Activated naive CD4-positive, alpha-beta T cell treated with anti-CD3 and anti-CD28 coated beads for 36 hours (primary cell): ENCODE measurements at places on chromosomes 7 and 10.

DNA sequence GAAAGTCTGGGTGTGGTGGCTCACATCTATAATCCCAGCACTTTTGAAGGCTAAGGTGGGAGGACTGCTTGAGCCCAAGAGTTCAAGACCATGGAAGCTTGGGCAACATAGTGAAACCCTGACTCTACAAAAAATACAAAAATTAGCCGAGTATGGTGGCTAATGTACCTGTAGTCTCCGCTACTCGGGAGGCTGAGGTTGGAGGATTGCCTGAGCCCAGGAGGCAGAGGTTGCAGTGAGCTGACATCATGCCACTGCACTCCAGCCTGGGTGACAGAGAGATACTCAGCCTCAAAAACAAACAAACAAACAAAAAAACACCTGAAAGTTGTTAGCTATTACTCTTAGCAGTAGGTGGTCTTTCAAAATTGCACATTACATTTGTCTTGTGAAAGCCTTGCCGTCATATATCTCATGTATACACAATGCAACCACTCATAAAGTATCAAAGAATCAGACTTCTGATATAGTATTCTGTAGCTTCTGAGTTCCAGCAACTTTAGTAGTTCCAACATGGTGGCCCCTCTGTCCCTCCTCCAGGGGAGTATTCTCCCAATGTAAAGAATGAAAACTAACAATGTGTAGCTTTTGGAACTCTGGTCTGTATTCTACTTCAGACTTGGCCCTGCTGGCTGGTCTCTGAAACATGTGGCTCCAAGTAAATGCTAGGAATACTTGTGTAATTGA, 101.5 kb downstream of the ZNF92 start:
- no peak for DNase-seq

- no peak for DNase-seq
These were observed 654.7 kb upstream of the ZWINT start for GRCh38 chr10:57015595-57016318.

GRCh38 chr7:68857571-68857970, 740.7 kb upstream of the AUTS2 start:
- no peak for DNase-seq

DNA sequence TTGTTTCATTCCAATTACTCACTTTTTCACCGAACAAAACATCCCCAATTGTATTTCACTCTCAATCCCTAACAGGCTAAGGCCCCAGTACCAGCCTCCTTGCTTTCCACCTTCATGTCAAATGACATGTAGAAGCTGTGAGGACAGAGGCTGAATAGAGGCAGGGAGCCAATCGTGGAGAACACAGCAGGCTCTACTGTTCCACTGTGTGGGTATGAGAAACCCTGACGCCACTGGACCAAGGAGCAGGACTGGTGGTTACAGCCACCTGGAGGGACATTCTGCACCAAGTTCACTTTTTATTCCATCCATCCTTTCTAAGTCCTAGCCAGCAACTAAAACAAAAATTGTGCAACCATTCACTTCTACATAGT, 502.8 kb downstream of the SORCS1 start:
- DNase-seq: no peak

DNA sequence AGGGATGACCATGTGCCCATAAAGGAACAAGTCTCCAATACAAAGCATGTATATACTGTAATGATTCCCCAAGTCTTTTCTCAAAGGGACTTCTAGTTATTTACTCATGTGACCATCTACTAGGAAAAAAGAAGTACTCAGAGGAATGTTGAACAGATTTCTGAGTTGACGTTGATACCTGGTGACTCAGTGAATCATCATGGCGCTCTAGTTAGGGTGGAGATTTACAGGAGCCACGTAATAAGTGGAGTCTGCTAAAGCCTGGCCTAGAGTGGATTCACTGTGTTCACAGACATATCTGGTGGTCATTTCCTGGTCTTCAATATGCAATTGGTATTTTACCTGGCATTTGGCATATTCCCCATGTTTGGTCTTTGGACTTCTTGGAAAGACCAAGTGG, 302.2 kb upstream of the CACNA2D1 start:
- no peak for DNase-seq

GRCh38 chr7:98040626-98041360, 50.8 kb upstream of the OCM2 start:
- DNase-seq: no peak

- DNase-seq: no peak
These were observed 12.7 kb upstream of the TMEM273 start for GRCh38 chr10:49200854-49201253.

GRCh38 chr7:157597562-157597961, 260.8 kb downstream of the DNAJB6 start:
- no peak for DNase-seq

GRCh38 chr10:125983161-125983560, 86.8 kb downstream of the FANK1 start:
- DNase-seq: no peak

- no peak for DNase-seq
These were observed 77.2 kb upstream of the TMEM106B start for GRCh38 chr7:12133865-12134264.

DNA sequence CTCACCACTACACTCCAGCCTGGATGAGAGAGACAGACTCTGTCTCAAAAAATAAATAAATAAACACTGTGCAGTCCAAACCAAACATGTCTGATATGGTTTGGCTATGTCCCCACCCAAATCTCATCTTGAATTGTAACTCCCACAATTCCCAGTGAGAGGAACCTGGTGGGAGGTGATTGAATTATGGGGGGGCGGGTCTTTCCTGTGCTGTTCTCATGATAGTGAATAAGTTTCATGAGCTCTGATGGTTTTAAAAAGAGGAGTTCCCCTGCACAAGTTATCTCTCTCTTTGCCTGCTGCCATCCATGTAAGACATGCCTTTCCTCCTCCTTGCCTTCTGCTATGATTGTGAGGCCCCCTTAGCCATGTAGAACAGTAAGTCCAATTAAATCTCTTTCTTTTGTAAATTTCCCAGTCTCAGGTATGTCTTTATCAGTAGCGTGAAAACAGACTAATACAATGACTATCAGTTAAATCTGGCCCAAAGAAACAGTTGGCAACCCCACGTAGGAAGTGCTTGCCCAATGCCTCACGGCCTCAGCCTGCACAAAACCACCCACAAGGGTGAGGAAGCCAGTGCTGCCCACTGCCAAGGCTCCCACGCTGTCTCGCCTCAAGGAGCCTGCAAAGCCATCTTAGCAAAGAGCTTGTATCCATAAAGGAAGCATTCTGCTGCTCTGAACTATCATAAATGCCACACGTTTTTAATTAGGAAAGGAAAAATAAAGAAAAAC, 64.7 kb downstream of the PIK3AP1 start:
- DNase-seq: no peak

DNA sequence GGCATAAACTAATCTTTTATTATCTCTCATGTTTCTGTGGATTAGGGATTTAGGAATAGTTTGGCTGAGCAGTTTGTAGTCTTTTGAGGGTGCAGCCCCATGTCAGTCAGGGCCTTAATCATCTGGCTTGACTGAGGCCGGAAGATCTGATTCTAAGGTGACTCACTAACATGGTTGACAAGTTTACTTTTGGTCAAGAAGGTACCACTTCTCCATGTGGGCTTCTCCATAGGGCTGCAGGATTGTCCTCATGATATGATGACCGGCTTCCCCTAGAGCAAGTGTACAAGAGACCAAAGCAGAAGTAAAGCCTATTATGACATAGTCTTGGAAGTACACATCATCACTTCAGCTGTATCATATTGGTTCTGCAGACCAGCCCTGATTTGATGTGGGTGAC, 45.9 kb upstream of the OIT3 start:
- no peak for DNase-seq

- no peak for DNase-seq
These were observed 10.0 kb upstream of the CPXM2 start for GRCh38 chr10:123901621-123902020.

- DNase-seq: peak; percentile 68
These were observed 5.2 kb downstream of the NAMPT start for GRCh38 chr7:106279425-106280197.

GRCh38 chr7:133354546-133355324, 101.9 kb downstream of the EXOC4 start:
- DNase-seq: no peak

GRCh38 chr10:47400251-47400650, 16.2 kb upstream of the ZNF488 start:
- DNase-seq: no peak

- DNase-seq: no peak
These were observed 144.2 kb upstream of the EGR2 start for GRCh38 chr10:62960416-62960815.

DNA sequence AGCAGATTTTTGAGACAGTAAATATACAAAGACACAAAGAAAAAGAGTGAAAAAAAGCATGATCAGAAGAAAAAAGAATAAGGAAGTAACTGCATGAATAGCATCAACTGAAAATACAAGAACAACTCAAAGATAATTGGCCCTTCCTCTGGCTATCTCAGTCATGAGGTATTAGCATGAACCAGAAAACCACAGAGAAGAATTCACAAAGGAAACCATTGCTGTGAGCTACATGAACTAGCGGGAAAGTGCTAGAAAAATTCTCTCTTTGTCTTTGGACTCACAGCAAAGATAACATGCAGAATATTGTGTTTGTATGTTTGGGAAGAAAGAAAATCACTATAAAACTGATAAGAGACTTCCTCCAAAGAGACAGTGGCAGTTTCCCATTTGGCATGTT, 82.9 kb downstream of the SORCS1 start:
- no peak for DNase-seq

- DNase-seq: no peak
These were observed 27.6 kb downstream of the POLL start for GRCh38 chr10:101560298-101561067.

DNA sequence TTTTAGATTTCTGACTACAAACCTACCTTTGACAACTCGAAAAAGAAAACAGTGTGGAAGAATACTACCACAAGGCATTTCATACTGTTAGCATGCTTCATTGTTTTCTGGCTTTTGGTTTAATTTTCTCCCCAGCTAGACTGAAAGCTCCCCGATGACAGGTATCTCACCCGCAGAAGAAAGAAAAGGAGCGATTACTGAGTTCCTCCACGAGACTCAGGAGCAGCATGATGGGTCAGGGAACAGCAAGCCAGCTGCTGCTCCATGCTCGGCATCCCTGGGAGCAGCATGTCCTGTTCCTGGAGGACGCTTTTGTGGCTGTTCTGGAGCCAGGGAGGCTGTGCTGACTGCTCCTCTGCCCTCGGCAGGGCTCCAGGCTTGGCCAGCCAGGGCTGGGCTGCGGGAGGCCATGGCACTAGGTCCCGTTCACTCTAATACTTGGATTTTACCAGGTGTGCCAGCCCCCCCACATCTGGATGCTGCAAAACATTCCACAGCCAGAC, 133.4 kb downstream of the PRKAG2 start:
- no peak for DNase-seq

GRCh38 chr7:80275192-80275605, 140.6 kb downstream of the GNAI1 start:
- no peak for DNase-seq

- no peak for DNase-seq
These were observed 20.4 kb upstream of the FIGNL1 start for GRCh38 chr7:50470250-50471163.

- no peak for DNase-seq
These were observed 44.3 kb downstream of the PFKP start for GRCh38 chr10:3111621-3112163.

GRCh38 chr10:59175538-59176240, 754 bp upstream of the PHYHIPL start:
- DNase-seq: no peak

- DNase-seq: no peak
These were observed 23.5 kb downstream of the YKT6 start for GRCh38 chr7:44224080-44224973.

GRCh38 chr7:150716939-150717338, 526 bp downstream of the GIMAP1 start:
- DNase-seq: no peak

GRCh38 chr10:112763916-112764520, 186.0 kb upstream of the TCF7L2 start:
- DNase-seq: no peak

- no peak for DNase-seq
These were observed 51.1 kb downstream of the ADCYAP1R1 start for GRCh38 chr7:31102973-31103850.

DNA sequence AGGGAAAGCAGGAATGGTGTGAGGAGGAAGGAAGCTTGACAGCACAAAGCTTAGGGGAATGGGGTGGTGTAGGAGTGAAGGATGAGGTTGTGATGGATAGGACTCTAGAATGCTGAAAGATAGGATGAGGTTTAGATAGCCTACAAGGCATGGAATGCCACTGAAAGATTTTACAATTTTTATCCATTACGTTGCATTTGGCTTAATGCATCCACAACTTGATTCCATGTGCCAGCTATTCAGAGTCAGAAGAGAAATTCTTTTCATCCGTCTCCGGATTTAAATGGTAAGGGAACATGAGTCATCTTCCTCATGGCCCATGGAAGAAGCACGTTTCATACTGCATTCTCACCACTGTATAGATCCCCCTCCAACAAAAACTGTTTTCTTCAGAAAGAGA, 212.4 kb upstream of the BMPER start:
- DNase-seq: no peak

- DNase-seq: no peak
These were observed 12.6 kb upstream of the TSPAN13 start for GRCh38 chr7:16740996-16741395.

DNA sequence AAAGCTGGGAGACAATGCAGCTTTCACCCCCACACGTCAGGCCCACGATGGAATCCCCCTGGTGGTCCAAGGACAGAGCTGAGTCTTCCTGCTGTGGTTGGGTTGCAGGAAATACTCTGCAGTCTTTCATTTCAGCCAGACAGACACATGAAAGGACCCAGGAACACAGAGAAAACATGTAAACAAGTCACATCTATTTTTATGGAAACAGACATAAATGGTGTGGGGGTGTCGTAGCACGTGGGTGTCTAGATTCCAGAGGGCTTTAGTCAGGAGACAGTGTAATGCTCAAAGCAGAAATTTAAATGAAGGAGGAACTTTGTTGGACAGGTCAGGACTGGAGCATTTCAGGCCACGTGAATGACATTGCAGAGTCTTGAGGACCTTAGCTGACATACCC, 444.6 kb downstream of the SUGCT start:
- no peak for DNase-seq

- no peak for DNase-seq
These were observed 114.5 kb downstream of the CALN1 start for GRCh38 chr7:72297636-72298035.

DNA sequence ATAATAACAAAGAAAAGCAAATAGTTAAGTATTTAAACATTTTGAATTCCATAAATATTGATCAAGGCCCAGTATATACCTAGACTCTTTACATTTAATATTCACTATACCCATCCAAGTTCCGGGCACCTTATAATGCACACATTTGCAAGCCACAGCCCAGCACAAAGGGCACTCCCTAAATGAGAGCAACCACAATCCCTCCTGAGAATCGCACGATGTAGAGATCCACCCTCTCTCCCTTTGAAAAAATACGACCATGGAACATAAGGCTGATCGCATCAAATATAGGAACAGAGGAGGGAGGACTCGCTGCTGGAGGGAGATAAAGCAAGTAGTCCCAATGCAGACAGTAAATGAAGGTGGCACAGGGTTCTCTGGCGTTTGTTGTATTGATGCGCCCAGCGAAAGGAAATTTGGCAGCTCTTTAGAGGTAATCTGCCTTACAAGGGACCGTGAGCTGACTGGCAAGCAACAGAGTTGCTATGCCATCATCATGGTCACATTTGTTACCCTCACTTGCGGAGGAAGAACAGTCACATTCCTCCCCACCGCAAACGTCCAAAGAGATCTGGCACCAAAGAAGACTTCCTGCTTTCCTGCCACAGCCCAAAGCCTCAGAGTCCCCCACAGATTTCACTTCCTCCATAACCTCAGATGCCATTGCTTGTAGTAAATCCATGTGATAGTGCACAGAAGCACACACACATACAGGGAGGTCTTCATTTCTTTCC, 16.1 kb upstream of the TAS2R40 start:
- DNase-seq: peak; percentile 46

GRCh38 chr10:71269301-71270288, 49.5 kb upstream of the SLC29A3 start:
- no peak for DNase-seq
